ENCODE measurements at places on chromosomes 2 and 18.
A peak's percentile ranks its signal among the peaks of the same experiment; 100 is the strongest.

DNA sequence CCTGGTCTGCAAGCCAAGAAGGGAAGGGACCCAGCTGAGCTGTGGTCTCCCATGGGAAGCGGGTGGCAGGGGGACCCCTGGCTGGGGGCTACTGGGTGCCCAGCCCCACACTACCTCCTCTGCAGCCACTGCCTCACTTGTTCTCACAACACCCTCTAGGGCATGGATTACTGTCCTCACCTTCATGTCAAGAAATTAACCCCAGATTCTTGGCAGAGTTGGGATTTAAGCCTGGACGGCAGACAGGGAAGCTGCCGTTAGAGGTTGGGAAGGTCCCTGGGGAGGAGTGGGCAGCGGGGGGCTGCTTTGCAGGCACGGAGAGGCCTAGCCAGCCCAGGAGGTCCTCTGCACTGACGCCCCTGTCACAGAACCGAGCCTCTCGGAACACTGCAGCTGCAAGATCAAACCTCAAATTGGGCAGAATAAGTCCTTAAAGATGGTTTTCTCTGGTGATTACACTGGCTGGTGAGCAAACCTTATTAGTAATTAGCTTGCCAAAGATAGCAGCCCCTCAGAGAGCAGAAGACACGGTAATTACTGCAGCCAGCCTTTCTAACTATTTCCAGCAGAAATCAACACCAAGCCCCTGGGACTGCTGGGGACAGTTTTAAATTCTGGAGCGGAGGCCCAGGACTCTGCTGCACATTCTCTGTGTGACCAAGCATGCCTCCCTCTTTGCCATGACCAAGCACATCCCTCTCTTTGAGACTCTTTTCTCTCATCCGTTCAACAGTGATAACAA is 35.9 kb downstream of the KCNF1 start:
- no peak for DNase-seq

DNA sequence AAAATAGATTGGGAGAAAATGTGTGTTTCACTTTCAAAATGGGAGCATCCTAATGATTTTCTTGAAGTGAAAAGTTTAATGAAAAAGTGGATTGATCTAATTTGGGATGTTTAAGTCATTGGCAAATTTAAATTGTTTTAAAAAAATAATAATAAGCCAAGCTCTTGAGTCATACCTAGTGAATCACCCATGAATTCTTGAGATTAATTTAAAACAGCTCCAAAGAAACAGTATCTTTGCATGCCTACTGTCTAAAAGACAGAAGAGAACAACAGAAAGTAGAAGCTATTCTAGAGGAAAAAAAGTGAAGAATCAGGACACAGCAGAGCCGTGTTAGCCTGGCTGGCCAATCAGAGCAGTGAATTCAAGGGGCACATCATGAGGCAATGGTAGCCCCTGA is 7.7 kb downstream of the ACVR1C start:
- DNase-seq, result no peak

DNA sequence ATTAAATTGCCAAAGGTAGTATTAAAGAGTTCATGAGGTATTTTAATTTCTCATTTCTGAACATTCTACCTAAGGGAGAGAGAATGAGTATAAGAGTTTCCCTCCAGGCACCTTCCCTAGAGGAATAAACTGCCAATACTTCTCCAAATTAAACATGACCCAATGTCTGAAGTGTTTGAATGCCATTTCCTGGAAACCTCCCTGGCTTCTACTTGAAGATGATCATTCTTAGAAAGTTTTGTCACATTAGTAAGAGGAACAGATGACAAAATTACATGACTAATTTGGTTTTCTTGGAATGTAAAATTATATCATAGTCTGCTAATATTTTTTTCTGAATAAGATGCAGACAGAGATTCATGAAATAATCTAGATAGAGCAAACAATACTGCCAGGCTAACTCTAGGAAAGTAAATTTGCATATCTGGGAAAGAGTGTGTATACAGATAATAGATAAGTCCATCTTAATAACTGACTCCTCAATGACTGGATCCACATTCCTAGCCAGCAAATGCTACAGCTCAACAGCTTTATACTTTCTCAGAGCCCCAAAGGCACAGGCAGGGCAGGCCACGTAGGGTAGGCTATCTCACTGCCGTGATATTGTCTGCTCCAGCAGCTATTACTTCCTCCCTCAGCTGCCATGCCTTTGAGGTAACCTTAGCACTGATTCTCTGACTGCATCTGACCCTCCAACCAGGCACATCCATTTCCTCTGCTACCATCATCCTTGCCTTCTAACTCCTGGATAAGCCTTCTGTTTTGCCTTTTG is 630.8 kb upstream of the PIK3C3 start:
- DNase-seq, result no peak

DNA sequence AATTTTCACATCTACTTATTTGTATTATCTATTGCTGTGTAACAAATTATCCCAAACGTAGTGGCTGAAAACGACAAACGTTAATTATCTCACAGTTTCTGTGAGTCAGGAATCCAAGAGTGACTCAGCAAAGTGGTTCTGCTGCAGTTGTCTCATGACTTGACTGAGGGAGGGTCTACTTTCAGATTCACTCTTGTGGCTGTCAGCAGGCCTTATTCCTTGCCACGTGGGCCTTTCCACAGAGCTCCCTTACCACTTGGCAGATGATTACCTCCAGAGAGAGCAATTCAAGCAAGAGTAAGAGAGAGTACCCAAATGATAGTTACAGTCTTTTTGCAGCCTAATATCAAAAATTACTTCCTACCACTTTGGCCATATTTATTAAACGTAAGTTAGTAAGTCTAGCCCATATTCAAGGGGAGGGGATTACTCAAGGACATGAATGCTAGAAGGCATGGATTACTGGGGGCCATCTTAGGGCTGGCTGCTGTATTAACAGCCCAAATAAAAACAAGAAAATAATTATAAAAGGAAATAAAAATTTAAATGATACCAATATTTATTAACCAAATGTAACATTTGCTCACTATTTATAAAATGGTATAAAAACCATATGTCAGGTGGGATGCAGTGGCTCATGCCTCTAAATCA is 48.7 kb upstream of the NBEAL1 start:
- no peak for DNase-seq

DNA sequence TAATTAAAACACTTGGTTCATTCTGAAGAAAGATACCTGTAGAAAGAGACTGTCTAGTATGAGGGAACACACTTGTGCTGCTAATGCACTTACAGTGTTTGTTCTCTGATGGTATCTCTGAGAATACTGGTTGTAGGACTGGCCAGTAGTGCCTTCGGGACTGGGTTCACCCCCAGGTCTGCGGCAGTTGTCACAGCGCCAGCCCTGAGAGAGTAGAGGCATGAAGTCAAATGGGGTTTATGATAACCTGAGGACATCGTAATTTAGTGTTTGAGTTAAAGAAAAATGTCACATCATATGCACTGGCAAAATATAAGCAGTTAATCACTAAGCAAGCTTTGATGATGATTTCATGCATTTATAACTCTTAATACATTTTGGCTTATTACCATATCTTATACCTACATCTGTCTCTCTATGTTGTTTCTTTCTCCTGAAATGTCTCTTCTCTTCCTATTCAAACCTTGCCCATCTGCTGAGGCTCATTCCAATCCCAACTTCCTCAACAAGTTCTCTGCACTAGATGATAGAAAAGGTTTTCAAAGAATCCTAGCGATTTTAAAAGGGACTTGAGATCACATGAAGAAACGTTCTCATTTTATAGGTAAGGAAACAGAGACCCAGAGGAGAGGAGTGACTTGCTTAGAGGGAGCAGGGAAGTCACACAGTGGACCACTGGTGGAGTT is 50.2 kb downstream of the ATIC start:
- no peak for DNase-seq

- no peak for DNase-seq
Observed at GRCh38 chr2:241110089-241110606, 8.1 kb upstream of the MTERF4 start.

- DNase-seq, result no peak
Observed at GRCh38 chr2:120209427-120210269, 13.6 kb downstream of the TMEM185B start.

- no peak for DNase-seq
Observed at GRCh38 chr18:48942554-48943261, 8.1 kb downstream of the SMAD7 start.

DNA sequence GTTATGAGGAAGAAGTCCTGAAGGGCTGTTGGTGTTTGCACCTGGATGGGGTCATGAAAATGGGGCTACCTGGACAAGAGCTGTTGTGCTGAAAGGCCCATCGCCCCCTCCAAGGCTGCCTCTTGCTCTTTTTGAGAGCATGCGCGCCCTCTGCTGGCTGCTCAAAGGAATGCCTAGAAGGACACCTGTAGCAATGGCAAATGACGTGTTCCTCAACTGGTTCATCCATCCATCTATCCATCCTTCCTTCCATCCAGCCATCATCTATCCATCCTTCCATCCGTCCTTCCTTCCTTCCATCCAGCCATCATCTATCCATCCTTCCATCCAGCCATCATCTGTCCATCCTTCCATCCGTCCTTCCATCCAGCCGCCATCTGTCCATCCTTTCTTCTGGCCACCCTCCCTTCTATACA is 17.2 kb upstream of the RPL31 start:
- no peak for DNase-seq

DNA sequence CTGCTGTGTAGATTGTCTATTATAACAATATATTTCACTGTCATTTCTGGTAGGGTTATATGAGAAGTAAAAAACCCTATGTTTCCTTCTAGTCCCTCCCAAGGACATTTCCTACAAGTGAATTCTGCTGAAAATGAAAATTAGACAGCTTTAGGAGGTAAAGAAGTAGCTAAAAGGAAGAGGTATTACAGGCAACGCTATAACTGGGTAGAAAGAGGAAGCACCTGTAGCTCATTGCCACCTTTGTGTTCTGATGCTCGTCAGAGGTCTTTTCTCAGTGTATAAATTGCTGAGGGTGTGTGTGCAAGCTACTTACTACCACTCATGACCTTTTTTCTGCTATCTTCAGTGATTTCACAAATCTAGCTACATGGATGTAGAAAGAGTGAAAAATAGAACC is 1.4 kb downstream of the DNAJC10 start:
- peak; percentile 21 for DNase-seq

GRCh38 chr2:33488715-33489540 is 12.5 kb downstream of the RASGRP3 start:
- DNase-seq, result no peak

DNA sequence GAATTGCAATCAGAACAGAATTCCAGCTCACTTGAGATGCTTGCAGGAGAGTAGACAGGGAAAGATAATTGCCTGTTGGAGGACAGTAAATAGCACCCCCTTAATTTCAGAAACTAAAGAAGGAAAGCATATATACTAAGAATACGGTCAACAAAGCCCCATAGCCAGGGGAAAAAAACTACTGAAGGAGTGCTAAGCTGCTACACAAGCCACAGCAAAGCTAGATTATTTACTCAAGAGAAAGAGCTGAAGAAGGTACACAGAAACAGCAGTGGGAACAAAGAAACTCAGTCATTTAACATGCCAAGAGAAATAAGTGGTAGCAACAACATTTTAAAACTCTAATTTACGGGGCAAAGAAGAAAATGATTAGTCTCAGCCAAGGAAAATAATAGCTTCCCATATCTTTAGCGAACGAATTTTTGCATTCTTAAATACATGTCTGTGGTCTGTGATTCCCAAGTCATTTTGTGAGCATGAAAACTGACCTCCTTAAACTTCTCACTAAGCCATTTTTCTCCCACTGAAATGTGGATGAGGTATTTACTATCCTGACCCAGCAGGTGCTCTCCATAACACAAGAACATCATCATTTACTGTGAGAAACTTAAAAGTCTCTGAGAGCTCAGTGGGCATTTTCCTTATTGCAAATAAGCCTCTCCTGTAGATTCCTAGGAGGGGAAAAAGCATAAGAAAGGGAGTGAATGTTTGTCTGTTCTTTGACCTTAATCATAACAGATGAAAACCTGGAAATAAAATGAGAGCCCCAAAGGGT is 196.0 kb downstream of the PAX3 start:
- no peak for DNase-seq

- no peak for DNase-seq
Observed at GRCh38 chr2:64023485-64024258, 4.4 kb upstream of the VPS54 start.

GRCh38 chr2:171416009-171416926 is 17.5 kb downstream of the METTL8 start:
- DNase-seq, result peak; percentile 68

DNA sequence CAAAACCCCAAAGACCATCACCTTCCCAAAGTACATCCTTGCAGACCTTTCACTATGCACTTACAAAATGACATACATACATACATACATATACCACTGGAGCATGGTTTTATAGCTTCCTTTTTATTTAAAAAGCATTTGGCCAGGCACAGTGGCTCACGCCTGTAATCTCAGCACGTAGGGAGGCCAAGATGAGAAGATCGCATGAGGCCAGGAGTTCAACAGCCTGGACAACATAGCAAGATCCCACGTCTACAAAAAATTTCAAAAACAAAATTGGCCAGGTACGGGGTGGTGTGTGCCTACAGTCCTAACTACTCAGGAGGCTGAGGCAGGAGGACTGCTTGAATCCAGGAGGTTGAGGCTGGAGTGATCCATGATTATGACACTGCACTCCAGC is 29.9 kb upstream of the ADAM17 start:
- DNase-seq, result no peak

- DNase-seq, result no peak
Observed at GRCh38 chr18:58567453-58568196, 61.3 kb downstream of the ALPK2 start.

- DNase-seq, result no peak
Observed at GRCh38 chr2:634636-635388, 42.4 kb downstream of the TMEM18 start.

DNA sequence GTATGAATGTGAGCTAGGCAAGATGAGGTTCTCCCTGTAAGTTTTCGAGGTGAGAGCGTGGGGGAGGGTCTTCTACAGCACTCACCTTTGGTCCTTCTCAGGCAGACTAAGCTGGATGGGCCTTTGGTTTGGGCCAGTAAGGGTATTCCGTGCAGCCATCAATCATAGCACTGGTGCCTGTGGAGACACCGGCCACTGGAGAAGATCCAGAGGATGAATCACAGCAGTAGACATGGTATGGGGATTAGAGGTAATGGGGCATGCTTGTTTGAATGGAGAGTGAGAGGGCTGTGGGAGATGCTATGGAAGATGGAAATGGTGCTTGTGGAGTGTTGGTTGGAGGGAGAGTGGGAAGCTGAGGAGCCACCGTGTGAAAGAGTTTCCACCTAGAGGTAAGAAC is 16.1 kb downstream of the MAPRE3 start:
- no peak for DNase-seq

Measured in NCI-H2029 treated with DMSO at 0.1 percent for 48 hours (cell line).